ENCODE measurements at places on chromosomes 7 and 10.

- DNase-seq: no peak
Measured at GRCh38 chr7:12706900-12707536, 19.6 kb downstream of the ARL4A start.

DNA sequence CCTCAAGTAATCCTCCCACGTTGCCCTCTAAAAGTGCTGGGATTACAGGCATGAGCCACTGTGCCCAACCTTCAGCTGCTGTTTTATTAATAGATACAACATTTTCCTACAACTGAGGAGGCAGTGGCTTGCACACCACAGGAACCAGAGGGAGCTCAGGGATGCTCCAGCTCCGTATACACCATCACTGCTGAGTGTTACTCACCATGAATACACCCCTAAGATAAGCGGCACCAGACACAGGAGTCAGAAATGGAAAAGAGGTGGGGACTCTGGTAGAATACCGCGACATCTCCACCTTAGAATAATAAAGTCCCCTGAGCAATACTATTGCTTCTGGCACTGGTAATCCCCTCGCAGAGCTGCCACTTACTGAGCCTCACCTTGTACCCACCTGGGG, 68.7 kb upstream of the PDLIM1 start:
- no peak for DNase-seq

GRCh38 chr10:94680544-94680943, 3.0 kb upstream of the CYP2C18 start:
- no peak for DNase-seq

DNA sequence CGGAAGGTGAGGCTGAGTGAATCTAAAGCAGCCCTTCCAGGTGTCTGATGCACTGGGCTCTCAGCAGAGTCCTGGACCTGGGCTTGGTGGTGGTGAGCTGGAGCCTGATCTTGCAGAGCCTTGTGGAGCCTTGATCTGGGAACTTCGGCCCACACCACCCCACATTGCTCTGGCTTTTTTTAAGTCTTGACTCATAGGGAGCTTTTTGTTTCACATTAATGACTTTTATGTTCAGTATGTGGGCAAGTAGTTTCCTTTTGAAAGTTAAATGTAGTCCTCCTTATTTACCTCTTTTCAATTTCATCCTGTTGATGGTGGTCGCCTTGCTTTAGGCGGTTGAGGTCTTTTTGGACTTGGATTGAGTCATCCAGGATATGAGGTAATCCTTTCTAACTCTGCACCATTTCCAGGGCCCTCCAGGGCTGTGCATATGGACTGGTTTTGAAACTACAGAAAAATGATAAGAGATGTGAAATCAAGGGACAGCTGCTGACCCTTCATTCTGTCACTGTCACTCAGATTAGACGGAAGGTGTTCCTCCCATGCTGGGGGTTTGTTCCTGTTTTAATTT, 2.9 kb upstream of the NRAP start:
- no peak for DNase-seq

- no peak for DNase-seq
Measured at GRCh38 chr7:17044396-17044795, 162.6 kb upstream of the AGR3 start.

- no peak for DNase-seq
Measured at GRCh38 chr10:25627606-25628005, 306.4 kb upstream of the MYO3A start.

- no peak for DNase-seq
Measured at GRCh38 chr7:46054272-46054671, 133.2 kb upstream of the IGFBP3 start.

DNA sequence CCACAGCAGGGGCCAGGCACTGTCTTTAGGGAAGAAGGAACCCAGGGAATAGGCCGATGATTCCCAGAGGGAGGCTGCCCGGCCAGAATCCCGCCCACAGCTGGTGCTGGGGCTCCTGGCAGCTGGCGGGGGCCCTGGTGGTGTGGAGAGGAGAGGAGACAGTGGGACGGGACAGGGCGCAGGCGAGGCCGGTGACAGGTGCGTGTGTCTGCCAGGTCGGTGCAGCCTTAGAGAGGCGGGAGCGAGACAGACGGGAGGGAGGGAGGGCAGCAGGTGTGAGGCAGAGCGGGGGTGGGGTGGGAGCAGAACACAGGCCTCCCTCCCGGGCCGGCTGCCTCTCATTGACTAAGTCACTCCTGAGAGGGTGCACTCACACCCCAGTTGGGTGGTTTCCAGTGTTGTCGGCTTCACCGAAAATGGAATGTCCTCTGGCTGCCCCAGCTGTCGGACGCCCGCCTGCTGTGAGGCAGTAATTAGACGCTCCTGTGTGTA, 55.2 kb downstream of the ELFN1 start:
- no peak for DNase-seq

DNA sequence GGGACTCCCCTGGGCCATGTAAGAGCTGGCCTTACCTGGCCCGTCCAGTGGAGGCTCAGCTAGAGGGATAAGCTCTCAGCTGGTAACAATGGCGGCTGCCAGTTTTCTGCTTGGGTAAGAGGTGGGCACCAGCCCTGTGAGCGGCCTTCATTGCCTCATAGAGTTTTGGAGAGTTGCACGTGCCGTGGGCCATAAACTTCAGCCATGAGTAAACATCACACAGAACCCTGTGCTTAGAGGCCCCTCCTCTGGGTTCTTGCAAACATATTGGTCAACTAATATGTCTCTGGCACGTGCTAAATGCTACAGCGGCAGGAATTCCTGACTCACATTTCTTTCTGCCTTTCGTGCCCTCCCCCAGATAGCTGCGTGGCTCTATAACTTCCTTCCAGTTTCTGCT, 103.9 kb upstream of the LEP start:
- DNase-seq: no peak

GRCh38 chr10:36224431-36224985, 582.4 kb upstream of the FZD8 start:
- DNase-seq: no peak

- no peak for DNase-seq
Measured at GRCh38 chr10:71817831-71818655, 33.0 kb downstream of the PSAP start.

DNA sequence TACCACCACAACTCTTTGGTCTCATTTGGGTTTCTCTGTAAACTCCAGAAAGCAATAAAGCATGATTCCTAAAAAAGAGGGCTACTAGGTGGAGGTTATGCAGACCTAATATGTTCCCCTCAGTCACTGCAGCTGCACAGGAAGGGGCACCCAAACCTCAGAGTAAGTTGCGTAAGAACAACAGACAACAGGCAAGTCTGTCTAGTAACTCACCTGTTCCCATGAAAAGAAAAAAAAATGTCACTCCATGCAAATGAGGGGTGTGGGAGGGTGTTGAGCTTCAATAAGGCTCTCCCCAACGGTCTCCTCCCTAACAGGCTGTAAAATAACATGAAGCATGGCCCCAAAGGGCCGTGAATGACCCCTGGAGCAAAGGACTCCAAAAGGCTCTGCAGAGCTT, 461.4 kb downstream of the KCNMA1 start:
- DNase-seq: no peak

DNA sequence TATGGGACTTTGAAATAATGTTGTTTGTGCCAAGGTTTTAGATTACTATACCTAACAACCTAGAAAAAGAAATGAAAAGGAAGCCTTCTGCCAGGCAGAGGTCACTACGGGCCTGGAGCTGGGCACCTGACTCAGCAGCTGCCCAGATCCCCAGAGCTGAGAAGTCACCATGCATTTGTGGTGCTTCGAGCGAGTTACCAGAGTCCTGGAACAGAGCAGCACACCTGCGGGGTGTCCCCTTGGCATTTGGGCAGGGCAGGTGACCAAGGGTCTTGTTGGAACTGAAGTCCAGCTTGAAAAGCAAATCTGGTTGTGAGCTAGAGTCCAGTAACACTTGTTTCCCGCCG, 25.5 kb downstream of the EGFR start:
- DNase-seq: no peak

GRCh38 chr7:51141451-51142003, 175.1 kb downstream of the COBL start:
- no peak for DNase-seq

- no peak for DNase-seq
Measured at GRCh38 chr7:77455321-77455720, 39.2 kb upstream of the GSAP start.

GRCh38 chr10:114638821-114639625, 19.1 kb downstream of the ABLIM1 start:
- DNase-seq: no peak

GRCh38 chr7:50285269-50285668, 19.2 kb upstream of the IKZF1 start:
- no peak for DNase-seq

DNA sequence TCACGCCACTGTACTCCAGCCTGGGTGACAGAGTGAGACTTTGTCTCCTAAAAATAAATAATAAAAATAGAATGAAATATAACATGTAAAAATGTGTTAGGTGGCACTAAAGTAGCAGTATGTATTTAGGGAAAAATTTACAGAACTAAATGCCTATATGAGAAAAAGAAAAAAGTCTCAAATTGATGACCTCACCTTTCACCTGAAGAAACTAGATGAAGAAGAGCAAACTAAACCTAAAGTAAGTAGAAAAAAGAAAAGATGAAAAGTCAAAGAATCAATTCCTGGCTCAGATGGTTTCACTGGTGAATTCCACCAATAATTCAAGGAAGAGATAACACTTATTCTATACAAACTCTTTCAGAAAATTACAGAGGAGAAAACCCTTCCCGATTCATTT, 106.5 kb upstream of the NANOS1 start:
- DNase-seq: no peak

DNA sequence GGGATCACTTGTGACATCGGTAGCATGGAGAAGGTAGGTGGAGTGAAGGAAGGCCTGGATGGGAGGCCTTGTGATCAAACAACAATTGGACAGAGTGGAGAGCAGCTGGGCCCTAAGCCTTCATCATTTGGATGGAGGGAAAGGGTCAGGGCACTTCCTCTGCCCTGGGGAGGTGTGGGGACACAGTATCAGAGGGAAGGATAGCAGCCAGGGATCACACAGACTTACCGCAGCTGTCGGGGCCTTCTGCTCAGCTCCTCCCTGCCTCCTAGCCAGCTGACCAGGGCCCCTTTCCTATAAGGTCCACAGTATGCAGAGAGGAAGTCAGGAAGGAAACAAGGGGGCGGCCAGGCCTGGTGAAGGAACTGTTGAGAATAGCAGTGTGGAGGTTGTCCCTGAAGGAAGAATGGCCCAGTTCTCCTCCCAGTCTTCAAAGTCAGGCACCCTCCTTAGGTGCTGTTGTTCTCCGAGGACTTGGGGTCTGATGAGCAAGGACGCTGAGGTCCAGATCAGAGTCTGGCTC, 62.1 kb downstream of the ABCC2 start:
- no peak for DNase-seq

- DNase-seq: no peak
Measured at GRCh38 chr7:20188567-20188966, 28.6 kb downstream of the MACC1 start.

GRCh38 chr10:132372516-132373095, 24.4 kb upstream of the PWWP2B start:
- DNase-seq: no peak

DNA sequence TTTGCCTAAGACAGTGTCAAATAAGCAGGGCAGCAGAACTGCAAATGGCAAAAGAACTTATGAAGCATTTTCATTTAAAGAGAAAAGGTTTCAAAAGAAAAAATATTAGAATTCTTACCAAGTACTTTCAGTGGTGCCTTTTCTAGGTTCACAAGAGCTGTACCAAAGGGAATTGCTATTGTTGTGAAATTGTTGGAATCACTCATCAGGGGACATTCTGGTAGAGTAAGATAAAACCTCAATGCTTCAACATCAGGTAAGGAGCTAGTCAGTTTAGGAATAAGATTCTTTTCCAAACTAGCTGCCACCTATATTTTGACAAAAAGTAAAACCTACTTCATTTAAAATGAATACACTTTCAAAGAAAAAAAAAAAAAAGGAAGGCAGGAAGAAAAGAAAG, 85.0 kb downstream of the HERC4 start:
- no peak for DNase-seq

DNA sequence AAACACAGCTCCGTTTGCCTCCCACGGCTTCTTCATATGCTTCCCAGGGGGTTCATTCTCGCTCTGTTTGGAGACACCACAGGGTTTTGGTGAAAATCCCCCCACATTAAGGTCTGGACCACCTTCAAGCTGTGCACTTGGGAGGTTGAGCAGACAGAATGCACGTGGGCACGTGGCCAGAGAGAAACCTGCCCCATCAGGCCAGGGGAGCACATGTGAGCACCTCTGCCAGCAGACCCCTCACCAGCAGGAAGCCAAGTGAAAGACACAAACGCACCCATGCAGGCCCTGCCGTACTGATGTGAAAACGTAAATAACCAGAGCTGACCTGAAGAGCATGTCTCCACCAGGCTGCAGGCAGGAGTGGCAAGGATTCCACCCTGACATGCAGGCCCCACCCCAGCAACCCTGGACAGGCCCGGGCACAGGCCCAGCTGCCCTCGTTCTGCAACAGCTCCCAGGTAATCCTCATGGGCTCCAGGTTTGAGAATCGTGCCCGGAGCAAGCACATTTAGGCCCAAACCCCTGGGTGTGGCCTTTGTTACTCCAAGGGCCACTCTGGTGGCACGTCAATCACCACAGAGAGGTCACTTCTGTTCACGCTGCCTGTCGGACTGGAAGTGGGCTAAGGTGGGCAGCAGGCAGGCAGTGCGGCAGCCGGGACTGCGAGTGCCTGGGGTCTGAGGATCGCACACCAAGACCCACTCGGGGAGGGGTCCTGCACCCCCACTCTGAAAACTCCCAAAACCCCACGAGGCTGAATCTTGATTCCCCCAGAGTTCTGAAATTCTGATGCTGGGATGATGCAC, 184.4 kb downstream of the PTPRN2 start:
- no peak for DNase-seq

- no peak for DNase-seq
Measured at GRCh38 chr7:155834486-155835048, 22.3 kb upstream of the SHH start.

GRCh38 chr7:54792383-54792782, 33.4 kb upstream of the SEC61G start:
- DNase-seq: no peak
